Activated CD4-positive, alpha-beta T cell treated with anti-CD3 and anti-CD28 coated beads for 24 hours (primary cell): ENCODE measurements at places on chromosomes 11 and 22.

DNA sequence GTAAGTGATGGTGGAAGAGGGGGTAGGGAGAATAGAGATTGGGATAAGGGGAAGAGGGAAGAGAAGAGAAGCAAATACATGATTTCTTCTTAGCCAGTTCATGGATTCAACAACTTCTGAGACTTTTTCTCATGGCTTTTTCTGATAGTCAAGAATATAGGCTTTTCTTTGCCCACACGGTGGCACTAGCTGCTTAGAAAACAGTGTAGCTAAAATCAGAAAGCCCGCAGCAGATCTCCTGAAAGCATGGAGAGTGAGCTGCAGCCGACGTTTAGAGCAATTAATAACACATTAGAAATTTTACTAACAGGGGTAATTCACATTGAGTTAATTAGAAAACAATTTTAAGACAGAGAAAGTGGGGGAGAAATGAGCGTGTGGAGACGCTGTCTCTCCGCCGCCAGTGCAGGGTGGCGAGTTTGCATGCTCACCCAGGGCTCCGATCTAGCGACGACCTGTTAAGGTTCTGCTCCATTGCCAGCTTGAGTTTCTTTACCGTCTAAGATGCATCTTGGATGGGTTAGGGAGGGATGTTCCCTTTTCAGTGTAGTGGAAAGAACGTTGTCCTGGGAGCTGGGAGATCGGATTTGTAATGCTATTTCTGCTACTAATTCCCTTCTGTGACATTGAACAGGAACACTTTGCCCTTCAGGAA lies 3.3 kb upstream of the RAG1 start:
- DNase-seq = peak; percentile 20

DNA sequence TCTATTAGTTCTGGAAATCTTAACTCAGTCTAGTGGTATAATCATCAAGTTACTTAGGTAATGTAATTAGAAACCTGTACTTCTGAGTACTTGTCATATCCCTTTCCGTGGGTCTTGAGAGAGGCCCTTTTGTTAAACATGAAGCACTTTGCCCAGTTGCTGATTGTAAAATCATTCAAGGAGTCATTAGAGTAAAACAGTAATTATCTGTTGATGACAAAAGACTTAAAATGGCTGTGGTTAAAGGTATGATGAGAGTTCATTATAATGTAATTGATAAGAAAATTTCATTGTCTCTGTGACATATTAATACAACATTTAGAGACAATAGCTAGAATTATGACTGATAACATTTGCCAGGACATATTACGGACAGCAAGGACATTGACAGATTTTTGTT lies 34.3 kb downstream of the PRR5L start:
- DNase-seq = no peak

GRCh38 chr22:49586244-49586748 lies 241.4 kb downstream of the BRD1 start:
- DNase-seq = no peak

GRCh38 chr22:46067159-46068111 lies 82.9 kb upstream of the PPARA start:
- no peak for DNase-seq

DNA sequence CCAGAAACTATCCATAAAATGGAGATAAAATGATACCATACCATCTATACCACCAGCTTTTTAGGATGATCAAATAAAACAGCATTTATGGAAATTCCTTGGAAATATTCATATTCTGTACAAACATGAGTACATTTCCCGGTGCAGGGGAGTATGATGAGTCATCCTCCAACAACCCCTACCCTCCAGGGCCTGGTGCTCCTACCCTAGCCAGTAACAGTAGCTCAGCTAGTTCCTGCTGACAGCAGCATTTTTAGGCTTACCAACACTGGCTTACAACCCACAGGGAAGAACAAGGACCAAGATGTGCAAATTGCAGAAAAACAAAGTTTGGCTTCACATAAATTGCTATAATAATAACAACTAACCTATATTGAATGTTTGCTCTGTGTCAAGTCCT lies 406.2 kb upstream of the CADM1 start:
- DNase-seq = no peak

DNA sequence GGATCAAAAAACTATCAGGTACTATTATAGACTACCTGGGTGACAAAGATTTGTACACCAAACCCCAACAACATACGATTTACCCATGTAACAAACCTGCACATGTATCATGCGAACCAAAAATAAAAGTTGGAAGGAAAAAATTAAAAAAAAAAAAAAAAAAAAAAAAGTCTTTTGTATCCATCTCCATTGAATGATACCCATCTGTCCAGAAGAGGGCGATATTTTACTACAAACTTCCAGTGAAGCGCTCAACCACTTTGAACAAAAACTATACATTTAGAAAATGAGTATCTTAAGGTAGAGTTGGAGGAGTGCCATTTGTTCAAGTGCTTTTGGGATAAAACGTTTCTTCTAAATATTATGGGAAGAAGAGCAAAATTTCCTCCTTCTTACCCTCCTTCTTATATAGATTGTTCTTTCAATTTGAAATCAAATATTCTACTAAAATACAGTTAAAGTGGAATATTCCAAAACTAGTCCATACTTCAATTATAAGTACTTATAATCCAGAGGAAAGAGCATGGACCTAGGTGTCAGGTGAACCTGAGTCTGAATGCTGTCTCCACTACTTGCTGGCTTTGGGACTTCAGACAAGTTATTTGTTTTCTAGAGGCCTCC lies 23.3 kb downstream of the ARL14EP start:
- DNase-seq = no peak

DNA sequence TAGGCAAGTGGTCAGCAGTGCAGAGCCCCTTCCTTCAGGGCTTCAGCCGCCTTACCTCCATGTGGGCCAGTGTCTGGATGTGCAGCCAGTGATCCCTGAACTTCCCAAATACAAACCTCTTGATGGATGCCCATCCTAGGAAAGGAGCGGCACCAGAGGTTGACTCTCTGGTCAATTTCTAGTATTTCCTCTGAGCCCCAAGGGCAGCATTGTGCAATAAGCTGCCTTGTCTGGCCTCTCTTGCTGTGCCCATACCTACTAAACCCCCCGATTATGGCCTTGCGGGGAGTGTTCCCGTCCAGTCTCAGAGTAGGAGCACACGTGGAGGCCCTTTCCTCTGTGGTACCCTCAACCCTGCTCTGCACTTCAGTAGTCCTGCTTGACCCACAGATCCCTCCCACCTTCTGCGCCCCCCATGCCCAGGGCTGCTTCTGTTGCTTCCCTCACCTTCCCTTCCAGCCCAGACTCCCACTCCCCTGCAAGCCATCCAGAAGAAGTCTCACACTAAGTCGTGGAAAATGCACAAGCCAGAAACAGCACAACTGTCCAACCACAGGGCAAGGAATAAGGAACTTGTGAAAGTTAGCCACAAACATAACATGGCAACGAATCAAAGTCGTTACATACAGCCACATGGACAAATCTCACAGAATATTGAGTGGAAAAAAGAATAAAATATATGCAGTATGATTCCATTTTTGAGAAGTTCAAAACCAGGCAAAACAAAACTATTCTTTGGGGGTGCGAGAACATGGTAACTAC lies 39.6 kb upstream of the HORMAD2 start:
- DNase-seq = no peak

DNA sequence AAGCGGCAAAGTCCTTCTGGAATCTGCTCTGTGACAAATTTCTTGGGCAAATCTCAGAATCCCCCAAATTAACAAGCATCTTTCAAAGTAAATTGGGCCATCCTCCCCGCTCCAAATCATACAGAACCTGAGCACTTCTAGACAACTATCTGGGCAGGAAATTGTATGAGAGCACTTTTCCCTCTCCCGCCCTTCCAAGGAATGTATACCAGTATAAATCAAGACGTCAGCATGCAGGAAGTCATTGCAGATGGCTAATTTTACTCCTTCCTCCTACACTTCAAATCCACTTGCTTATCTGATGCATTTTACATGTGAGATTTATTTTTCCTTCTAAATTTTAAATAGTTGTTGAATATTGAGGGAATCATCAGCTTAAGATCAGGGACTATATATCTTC lies 52.1 kb downstream of the NTM start:
- DNase-seq = no peak

- no peak for DNase-seq
Observed at GRCh38 chr11:41085123-41085522, 374.3 kb downstream of the LRRC4C start.

- no peak for DNase-seq
Observed at GRCh38 chr11:69470793-69471728, 10.4 kb upstream of the LINC01488 start.

DNA sequence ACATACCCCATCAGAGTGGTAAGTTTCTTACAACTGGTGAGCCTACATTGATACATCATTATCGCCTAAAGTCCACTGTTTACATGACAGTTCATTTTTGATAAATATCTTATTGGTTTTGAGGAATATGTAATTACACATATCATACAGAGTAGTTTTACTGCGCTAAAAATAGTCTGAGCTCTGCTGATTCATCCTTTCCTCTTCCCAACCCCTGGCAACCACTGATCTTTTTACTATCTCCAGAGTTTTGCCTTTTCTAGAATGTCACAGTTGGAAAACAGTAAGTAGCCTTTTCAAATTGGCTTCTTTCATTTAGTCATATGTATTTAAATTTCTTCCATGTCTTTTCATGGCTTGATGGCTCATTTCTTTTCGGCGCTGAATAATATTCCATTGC lies 112.8 kb downstream of the LARGE1 start:
- no peak for DNase-seq

DNA sequence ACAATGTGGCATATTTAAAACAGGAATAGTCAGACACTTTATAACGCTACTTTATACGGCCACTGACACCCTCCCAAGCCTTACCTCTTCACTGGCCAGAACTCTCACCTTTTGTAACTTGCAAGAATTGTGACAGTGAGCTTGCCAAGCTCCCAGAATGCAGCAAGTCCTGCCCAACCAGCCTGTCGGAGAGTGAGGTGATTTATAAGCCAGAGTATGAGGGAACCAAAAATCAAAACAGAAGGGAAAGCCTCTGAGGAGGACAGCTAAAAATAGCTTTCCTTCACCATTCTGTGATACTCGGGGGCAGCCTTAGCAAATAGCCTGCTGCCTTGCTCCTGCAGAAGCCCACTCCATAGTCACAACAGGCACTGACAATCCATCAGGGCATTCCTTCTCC lies 229.7 kb downstream of the FAM76B start:
- no peak for DNase-seq

DNA sequence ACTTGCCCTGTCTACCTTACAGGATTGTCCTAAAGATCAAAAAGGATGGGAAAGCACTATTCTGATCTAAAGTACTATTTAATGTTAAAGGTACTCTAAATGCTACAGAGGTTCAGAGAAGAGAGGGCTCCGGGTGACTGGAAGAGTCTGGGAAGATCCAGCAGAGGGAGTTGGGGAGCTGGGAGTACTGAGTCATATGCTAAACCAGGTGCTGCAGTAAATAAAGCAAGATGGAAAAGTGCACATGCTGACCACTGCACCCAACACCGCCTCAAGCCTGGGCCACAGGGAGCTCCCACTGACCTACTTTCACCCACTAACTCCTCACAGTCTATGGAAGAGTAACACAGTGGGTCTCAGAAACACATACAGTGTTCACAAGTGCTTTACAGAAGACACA lies 49.3 kb downstream of the WT1 start:
- DNase-seq = no peak

- DNase-seq = no peak
Observed at GRCh38 chr11:117969160-117969991, 16.8 kb upstream of the IL10RA start.

- DNase-seq = no peak
Observed at GRCh38 chr11:118914987-118915386, 10.7 kb downstream of the BCL9L start.

DNA sequence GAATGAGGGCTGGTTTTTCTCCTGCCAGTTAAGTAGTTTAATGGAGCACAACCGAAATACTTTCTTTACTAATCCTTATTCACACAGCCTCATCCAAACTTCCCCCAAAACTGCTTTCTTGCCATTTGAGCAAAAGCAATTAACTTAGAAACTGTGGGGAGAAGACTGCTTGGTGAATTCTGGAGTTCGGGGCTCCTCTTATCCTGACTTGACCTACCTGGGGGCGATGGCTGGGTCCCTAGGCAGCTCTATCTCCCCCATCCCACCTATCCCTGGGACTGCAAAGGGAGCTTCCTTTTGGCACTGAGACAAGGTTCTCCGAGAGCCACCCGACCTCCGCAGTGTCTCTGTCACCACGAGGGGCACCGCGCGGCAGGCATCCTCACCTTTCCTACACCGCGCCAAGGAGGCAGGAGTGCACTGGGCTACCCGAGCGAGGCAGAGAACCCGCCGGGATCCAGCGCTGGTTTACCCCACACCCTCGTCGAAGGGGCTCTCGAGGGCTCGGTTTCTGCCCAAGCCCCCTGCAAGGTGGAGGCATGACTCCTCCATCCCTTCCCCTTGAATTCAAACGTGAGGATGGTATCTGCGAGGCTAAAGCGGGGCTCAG lies 759 bp downstream of the DESI1 start:
- peak; percentile 25 for DNase-seq

- DNase-seq = no peak
Observed at GRCh38 chr22:23168391-23169042, 11.8 kb upstream of the BCR start.

DNA sequence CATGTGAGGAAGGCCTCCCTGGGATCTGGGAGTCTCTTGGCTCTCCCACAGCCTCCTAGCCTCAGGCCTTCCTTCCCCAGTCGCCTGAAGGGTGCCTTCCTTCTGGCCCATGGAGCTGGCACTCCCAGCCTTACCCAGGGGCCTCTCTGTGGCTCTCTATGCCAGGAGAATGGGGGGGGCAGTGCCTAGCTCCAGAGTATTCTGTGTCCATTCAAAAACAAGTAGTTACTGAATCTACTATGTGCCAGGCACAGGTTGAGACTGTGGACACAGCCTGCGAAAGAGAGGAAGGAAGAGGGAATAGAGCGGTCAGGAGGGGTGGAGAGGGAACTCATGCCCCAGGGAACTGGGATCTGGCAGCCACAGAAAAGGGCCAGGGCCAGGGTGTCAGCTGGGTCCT lies 2.7 kb upstream of the PLA2G3 start:
- DNase-seq = no peak

- DNase-seq = no peak
Observed at GRCh38 chr22:36129071-36129470, 31.5 kb downstream of the APOL3 start.

DNA sequence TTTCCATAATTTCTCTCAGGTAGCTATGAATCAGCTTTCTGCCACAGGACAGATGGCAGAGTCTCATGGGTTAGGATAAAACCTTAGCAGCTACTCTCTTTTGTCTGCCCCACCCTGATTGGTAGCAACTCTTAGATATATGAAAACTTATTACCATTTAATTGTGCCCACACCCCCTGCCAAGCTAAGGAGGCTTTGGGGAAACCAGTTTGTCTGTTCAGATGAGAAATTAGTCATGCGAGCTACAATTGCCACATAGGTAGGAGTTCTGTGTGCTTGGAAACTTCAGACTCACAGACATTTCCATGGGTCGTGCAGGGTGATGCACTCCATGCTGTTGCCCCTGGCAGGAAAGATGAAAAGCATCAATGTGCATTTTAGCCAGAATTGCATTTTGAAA lies 39.9 kb downstream of the CD44 start:
- DNase-seq = peak; percentile 29

GRCh38 chr22:37418627-37419369 lies 8.5 kb downstream of the ELFN2 start:
- no peak for DNase-seq

GRCh38 chr11:57496109-57496820 lies 19.2 kb downstream of the SLC43A1 start:
- DNase-seq = no peak
